ENCODE measurements at places on chromosomes 12 and 14.

GRCh38 chr12:4114986-4115385 is 158.6 kb upstream of the CCND2 start:
- no peak for DNase-seq

DNA sequence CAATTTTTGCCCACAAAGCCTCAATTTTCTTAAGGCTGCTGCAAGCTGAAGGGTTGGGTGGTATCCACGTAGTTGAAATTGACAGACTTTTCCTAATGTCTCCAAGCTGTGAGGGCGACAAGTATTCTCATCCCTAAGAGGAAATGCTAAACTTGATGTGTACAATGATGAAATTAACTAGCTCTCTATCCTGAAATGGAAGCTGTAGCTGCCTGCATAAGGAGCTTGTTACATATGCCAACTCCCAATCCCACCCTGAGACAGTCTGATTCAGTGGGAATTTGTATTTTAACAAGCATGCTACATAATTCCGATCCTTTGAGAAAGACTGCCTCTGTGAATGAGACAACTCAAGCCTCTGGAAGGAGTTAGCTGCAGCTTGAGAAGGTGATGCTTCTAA is 45.7 kb upstream of the MDM1 start:
- DNase-seq, result no peak

DNA sequence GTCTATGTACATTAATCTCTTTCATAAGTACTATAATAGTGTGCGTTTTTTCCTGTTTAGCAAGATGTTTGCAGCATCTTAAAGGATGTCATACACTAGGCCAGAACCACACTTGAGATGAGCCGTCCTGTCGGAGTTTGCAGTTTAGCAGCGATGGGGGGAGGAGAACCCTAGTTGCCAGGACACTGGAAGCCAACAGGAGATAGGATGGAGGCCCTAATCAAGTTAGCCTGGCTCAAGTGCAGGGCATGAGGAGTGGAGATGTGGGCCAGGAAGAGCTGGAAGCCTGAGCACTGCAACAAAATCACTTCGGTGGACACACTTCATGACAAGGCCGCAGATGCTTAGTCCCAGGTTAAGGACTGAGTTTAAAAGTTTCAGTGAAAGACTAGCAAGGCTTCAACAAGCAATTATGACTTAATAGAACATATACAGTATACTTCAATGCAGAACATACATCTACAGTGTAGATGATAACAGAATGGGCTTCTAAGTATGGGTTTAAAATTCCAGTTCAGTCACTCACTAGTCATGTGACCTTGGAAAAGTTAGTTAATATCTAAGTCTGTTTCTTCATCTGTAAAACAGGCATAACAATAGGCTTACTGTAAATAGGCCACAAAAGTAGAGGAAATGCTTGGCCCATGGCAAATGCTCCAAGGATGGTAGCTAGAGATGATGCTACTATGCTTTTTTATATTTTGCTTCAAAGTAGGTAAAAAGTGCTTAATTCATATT is 77.1 kb downstream of the PTPN21 start:
- no peak for DNase-seq

DNA sequence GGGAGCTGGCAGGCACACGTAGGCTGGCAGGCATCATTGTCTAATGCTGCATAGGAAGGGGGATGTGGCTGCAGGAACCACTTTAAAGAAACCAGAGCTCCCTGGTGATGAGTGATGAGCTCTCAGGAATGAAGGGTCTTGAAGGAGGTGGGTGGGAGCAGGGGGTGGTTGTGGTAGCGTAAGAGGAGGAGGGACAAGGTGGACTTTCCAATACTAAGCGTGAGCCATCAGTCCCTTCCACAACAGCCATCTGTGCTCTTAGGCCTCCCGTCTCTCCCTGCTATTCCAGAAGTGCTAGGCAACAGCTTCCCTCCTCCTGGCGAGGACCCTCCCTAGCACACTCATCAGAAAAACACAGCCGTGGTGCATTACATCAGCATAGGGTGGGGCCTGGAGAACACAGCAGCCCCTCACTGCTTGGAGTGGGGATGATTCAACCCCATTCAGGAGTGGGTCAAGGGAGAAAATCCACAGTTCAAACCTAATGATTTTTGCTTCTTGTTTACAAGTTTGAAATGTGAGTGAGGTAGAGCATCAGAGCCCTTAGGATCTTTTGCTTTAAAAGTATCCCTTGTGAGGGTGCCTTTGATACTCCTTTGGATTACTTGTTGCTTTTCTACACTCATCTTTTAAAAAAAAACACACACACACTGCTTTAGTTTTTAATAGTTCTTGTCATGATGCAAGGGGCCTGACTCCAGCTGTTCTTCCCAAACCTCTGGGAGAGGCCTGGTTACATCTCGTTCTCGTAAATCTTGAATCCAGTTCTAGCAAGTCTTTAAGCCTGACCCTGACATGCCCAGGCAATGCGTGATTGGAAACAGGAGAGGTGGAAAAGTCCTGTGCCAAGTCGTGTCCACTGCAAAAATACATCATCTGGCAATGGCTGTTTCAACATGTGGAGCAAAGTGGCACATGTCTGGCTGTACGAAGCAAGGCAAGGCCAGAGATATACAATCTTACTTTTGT is 356.4 kb upstream of the DDHD1 start:
- DNase-seq, result peak; percentile 56

GRCh38 chr12:45988264-45988663 is 2.1 kb downstream of the SCAF11 start:
- no peak for DNase-seq

- DNase-seq, result peak; percentile 82
Observed at GRCh38 chr12:54560374-54560858, 11.0 kb downstream of the PDE1B start.

DNA sequence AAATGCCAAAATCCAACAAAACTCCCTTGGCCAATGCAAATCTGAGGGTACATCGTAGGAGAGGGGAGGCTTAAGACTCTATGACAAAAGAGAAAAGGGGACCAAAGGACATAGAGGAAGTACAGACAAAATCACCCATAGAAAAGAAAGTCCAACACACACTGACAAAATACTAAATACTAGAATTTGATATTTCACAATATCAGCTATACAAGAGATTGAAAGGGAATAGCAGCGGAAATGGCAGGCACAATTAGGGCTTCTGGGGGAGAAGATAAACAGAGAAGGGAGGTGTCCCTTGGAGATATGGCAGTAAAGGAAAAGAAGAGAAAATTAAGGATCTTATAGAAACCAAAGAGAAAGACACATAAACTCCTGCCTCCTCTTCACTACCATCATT is 29.0 kb downstream of the ATP2B1 start:
- no peak for DNase-seq

- no peak for DNase-seq
Observed at GRCh38 chr12:89962648-89963047, 254.0 kb upstream of the ATP2B1 start.

GRCh38 chr12:53747095-53747494 is 4.7 kb downstream of the CISTR start:
- no peak for DNase-seq

GRCh38 chr12:62709311-62709710 is 225.6 kb downstream of the PPM1H start:
- DNase-seq, result no peak

DNA sequence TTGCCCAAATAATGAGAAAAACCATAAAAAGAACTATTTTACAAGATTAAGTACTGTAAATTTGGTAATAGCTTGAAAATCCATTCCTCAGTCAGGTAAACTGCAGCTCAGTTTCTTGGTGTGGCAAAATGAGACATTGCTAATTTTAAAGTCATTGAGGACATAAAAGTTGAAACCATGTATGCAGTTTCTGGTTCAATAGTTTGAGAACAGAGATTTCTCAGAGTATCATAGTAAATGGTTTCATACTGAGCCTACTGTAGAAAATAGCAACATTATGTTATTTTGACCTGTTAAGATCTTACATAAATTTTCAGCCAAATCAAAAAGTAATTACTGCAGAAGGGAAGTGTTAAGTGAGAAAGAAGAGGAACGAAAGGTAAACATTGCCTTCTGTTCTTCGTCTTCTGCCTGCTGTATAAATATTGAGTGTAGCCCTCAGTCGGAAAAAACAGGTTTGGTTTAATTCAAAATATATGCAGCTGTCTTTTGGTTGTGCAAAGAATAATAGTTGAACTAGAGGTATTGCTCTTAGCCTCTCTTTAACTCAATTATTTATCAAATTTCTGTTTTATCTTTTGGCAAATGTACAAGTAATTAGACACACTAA is 119.6 kb downstream of the SYNE2 start:
- DNase-seq, result no peak

DNA sequence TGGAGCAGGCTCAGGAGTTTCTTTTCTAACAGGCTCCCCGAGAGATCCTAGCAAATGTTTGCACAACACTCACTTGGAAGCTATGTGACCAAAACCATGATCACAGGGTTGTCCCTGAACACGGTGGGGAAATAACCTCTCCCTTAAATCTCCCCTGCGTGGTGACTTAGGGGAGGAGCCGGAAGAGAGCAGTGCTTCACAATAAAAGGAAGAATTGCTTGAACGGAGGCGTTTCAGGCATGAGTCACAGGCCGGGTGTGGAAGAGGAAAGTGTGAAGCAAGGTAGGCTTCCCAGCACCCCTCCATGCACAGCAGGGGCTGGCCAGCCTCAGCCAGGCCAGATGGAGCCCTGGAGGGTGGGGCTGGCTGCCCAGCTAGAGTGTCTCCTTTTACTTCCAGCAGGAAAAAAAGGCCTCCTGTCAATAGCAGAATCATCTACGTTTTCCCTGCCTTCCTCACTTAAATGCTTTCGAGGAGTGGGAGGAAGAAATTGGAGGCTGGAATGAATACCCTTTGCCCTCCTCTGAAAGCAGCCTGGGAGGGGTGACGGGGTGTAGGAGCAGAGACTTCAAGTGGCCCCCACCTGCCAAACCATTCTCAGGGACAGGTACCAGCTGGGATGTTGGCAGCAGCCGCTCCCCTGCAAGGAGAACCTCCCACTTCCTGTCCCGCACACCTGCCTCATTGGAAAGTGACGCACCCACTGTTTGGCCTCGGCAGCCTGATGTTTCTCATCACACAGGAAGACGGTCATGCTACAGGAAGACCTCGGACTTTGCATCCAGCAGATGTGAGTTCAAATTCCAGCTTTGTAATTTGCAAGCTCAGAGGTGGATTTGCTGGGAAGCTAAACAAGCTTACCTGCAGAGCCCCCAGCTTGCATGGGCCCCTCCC is 30.1 kb upstream of the PPP2R5C start:
- DNase-seq, result peak; percentile 13

- DNase-seq, result no peak
Observed at GRCh38 chr12:41120211-41120610, 67.9 kb upstream of the PDZRN4 start.

GRCh38 chr12:122174155-122174845 is at the start of gene IL31:
Gene IL31 (minus strand): TSS chr12:122174221. CDS start chr12:122174172, 49 bp downstream.
- peak; percentile 23 for DNase-seq

- no peak for DNase-seq
Observed at GRCh38 chr12:114313910-114314309, 92.0 kb downstream of the TBX5 start.

- DNase-seq, result no peak
Observed at GRCh38 chr12:65465766-65466547, 187.5 kb downstream of the MSRB3 start.

DNA sequence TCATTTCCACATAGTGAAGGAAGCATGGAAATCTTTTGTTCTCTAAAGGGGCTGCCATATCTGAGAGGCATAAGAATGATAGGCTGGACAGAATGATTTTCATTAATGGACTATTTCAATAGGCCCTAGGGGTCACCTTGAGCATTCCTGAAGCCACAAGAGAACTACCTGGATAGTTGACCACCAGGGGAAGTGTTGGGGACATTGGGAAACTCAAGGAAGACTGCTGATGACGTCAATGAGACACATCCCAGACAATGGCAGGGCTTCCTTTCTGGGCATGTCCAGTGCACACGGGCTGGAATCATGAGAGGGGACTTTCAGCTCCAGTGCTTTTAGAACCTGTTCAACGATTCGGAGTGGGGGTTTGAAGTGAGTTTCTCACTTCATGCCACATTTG is 48.8 kb upstream of the CHST11 start:
- DNase-seq, result no peak

DNA sequence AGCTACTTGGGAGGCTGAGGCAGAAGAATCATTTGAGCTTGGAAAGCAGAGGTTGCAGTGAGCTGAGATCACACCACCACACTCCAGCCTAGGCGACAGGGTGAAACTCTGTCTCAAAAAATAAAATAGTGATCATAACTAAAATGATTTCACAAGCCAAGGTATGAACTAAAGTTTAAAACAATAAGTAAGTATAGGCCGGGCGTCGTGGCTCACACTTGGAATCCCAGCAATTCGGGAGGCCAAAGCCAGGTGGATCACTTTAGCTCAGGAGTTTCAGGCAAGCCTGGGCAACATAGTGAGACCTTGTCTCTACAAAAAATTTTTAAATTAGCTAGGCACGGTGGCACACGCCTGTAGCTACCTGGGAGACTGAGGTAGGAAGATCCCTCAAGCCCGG is 27.4 kb downstream of the BLTP3B start:
- no peak for DNase-seq

GRCh38 chr12:116860263-116860662 is 21.0 kb downstream of the HRK start:
- no peak for DNase-seq

- DNase-seq, result no peak
Observed at GRCh38 chr12:52020539-52021336, 14.0 kb downstream of the TAMALIN start.

DNA sequence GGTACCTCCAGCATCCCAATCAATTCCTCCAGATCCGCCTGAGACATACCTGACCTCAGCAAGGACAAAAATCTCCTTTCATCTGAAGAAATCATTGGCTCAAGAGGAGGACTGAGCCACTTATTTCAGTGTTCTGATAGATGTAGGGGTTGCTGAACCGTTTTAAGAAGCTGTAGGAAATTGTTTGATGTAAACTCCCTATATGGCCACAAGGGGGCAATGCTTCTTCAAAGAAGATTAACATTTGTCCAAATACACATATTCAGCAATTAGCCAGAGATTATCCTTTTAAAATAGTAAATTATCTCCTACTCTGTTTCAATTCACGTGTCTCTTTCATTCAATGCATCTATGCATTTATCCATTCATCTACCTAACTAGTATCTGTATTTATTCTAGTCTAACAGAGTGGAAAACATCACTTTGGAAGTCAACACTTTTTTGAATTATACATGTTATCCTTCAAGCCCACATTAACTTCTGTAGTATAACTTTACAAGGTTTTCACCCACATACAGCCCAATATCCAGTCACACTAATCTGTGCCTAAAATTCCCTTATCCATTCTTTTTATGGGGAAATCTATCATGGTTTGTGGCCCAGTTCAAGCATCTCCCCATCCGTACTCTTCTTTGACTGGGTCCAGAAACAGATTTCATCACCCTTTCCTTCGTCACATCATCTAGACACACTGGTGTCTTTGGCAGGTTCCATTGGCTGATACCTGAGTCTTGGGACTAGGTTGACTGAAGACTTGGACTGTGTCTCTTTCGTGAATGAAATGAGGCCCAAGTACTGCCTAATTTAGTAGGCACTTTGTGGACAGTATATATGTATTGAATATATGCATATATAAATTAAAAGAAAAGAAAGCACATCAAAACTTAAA is 411.0 kb upstream of the OR4E1 start:
- DNase-seq, result no peak

GRCh38 chr12:13194401-13195110 is 2.0 kb upstream of the EMP1 start:
- DNase-seq, result no peak

Measured in NCI-H187 treated with DMSO at 0.1 percent for 48 hours (cell line).